GM18507 (cell line): ENCODE measurements at places on chromosomes 2 and 18.

- no peak for DNase-seq
These were observed 62.9 kb upstream of the MSH6 start for GRCh38 chr2:47720036-47720435.

DNA sequence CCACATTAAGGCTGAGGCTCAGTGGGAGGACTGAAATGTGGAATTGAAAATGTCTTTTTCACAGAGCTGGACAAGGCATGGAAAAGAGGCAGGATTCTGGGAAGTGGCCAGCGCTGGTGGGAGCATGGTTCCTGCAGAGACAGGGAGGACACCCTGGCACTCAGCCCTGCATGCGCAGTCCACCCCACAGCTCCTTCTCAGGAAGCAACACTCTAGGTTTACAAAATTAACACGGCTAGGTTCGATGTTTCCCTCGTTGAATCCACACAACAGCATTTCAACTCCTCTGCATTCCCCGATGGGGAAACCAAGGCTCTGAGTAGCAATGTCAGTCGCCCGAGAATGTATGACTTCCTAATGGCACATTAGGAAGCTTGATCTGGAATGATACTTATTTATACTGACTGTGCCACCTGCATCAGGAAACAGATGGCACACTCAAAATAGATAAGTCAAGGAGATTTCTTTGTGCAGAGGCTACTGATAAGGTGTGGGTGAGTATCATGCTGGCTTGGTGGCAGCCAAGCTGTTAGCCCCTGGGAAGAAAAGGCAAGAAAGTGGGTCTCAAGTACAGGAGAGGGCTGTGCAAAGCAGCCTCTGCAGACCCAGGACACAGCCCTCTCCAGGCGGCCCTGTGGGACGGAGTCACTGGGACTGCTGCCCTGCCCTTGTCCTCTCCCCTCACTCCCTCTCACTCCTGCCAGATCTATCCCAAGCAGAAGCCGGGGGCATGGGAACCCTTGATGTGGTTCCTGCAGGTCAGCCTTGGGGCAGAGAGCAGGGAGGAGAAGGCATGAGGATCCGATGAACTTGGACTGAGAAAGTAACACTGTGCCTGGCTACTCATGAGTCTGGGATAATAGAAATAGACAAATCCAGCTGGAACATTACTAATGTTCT lies 158.4 kb upstream of the FHL2 start:
- no peak for DNase-seq

DNA sequence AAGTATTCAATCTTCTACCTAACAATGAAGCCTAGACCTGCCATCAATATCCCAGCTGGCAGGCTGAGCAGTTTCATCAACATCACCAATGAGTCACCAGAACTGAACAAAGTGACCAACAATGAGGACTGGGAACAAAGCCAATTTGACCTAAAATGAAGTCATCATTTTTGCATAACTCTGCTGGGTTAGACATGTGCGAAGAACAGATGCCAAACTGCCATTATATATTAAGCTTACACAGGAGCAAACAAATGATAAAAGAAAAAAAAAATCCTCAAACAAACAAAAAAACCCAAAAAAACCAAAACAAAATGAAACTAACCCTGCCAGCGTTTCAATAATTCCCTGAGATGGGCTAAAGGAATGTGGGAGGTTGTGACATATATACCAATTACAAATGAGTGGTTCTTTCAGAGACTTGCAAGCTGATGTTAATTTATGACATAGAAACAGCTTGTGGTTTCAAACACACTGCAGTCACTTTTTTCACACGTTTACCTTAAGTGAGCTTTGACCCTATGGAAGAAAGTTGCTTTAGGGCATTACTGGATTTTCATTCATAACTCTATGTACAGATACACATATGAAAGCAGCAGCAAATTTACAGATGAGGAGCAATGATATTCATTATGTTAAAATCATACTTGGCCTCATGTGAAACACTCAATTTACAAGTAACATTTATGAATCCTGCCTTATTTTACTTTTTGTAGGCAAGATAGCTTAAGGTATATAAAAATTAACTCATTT lies 56.9 kb upstream of the CCDC141 start:
- no peak for DNase-seq

DNA sequence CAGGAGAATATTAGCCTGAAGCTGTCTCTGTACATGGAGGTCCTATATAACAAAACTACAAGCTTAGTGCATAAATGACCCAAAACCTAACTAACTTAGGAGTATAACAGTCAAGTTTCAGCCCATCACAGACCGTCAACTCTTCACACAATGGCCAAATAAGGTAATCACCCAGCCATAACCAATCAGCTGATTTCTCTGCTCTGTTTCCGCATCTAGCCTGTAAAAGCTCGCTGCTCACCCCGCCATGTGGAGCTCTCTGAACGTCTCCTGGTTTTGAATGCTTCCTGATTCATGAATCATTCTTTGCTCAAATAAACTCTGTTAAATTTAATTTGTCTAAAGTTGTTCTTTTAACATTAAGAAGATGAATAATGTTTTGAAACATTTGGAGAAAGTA lies 593.6 kb downstream of the TMX3 start:
- DNase-seq: no peak

- DNase-seq: no peak
These were observed 166.1 kb downstream of the MTCL1 start for GRCh38 chr18:8871489-8871888.

GRCh38 chr2:28623582-28624405 lies 127.8 kb upstream of the PPP1CB start:
- no peak for DNase-seq

DNA sequence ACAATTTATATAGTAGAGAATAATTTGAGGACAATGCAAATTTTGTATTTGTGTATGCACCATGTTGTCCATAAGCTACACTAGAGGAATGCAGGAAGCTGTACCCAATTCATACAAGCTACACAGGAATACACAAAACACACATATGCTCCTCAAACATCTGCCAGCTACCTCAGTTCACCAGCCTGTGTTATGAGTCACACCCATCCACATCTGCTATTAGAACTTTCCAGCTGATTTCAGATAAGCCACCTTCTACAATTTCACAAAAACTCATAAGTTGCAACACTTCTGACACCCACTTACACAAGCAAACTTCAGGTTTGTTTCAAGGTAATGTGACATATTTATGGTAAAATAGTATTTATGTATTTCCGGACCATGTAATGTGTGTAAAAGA lies 438.9 kb downstream of the SATB2 start:
- DNase-seq: no peak
